Mesenchymal stem cell (in vitro differentiated cells and primary cell): ENCODE measurements at places on chromosomes 2 and 18.

DNA sequence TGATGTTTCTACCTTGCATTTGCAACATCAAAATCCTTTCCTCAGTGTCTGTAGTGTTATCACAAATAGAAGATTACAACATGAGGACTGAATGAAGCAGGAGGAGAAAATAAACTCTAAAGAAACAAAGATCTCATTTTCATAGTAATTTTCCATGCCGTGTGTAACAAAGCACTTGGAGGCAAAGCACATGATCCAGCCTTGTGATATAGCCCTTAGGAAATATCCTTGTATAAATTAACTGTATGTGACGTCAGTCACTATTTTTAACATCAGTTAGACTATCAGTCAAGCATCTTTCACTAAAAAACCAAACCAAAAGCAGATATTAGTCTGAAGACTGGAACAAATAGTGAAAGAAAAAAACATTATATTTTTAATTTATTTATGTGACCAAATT is 492.1 kb upstream of the CNTNAP5 start:
- no peak overlapping the region for H3K27ac ChIP-seq
- DNase-seq, result peak; percentile 66
- no peak overlapping the region for H3K4me3 ChIP-seq
- H3K36me3 ChIP-seq, result no peaks in the 10 kb centered on the region
- no peaks in the 10 kb centered on the region for H3K4me1 ChIP-seq

GRCh38 chr18:2587788-2588187 is 16.4 kb downstream of the NDC80 start:
- DNase-seq, result no peak
- no peak overlapping the region for H3K27ac ChIP-seq
- no peak overlapping the region for H3K4me3 ChIP-seq
- peaks cover 1% of the 10 kb centered on the region for H3K4me1 ChIP-seq
- no peaks in the 10 kb centered on the region for H3K27me3 ChIP-seq
- H3K36me3 ChIP-seq, result no peaks in the 10 kb centered on the region

- no peaks in the 10 kb centered on the region for H3K27me3 ChIP-seq
- no peaks in the 10 kb centered on the region for H3K36me3 ChIP-seq
- no peaks in the 10 kb centered on the region for H3K4me1 ChIP-seq
- no peak for DNase-seq
Measured at GRCh38 chr2:28055325-28055970, 164.9 kb downstream of the BABAM2 start.

GRCh38 chr2:146597291-146597690 is 1247.5 kb upstream of the ACVR2A start:
- no peak overlapping the region for H3K27ac ChIP-seq
- H3K4me1 ChIP-seq, result no peaks in the 10 kb centered on the region
- no peak overlapping the region for H3K4me3 ChIP-seq

GRCh38 chr2:200399046-200399445 is 92.6 kb downstream of the SPATS2L start:
- no peaks in the 10 kb centered on the region for H3K27me3 ChIP-seq
- H3K36me3 ChIP-seq, result no peaks in the 10 kb centered on the region

DNA sequence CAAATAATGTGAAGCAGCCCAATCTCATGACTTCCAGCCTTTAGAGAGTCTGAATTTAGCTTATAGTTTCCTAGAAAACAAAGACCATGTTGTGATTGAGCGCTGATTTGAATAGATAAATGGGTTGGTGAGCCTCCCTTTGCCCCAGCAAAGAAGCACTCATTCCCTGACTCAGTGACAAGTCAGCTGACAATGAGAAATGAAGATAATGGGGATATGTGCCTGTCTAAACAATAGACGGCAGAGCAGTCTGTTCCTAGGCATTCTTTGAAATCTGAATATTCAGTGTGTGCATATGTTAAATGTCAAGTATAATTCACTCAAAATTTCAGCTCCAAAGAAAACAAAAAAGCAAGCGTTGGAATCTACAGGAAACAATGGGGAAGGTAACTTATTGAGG is 34.8 kb upstream of the LINC00305 start:
- no peak for DNase-seq
- no peaks in the 10 kb centered on the region for H3K4me1 ChIP-seq
- H3K36me3 ChIP-seq, result no peaks in the 10 kb centered on the region

- H3K4me3 ChIP-seq, result no peak overlapping the region
- no peaks in the 10 kb centered on the region for H3K36me3 ChIP-seq
Measured at GRCh38 chr2:150426724-150427123, 60.7 kb downstream of the RND3 start.

- no peaks in the 10 kb centered on the region for H3K36me3 ChIP-seq
- DNase-seq, result peak; percentile 90
Measured at GRCh38 chr2:30113617-30114293, 33.1 kb upstream of the YPEL5 start.

- no peak overlapping the region for H3K27ac ChIP-seq
- H3K4me3 ChIP-seq, result peak overlapping the region; percentile 9
- no peak for DNase-seq
- no peaks in the 10 kb centered on the region for H3K36me3 ChIP-seq
Measured at GRCh38 chr18:62037012-62037742, 144.4 kb upstream of the RNF152 start.

GRCh38 chr2:102187496-102188150 is 800 bp downstream of the IL1RL2 start:
- no peaks in the 10 kb centered on the region for H3K4me1 ChIP-seq
- peak overlapping the region; percentile 78 for H3K4me3 ChIP-seq
- no peak overlapping the region for H3K27ac ChIP-seq
- H3K36me3 ChIP-seq, result no peaks in the 10 kb centered on the region
- H3K27me3 ChIP-seq, result no peaks in the 10 kb centered on the region
- no peak for DNase-seq

DNA sequence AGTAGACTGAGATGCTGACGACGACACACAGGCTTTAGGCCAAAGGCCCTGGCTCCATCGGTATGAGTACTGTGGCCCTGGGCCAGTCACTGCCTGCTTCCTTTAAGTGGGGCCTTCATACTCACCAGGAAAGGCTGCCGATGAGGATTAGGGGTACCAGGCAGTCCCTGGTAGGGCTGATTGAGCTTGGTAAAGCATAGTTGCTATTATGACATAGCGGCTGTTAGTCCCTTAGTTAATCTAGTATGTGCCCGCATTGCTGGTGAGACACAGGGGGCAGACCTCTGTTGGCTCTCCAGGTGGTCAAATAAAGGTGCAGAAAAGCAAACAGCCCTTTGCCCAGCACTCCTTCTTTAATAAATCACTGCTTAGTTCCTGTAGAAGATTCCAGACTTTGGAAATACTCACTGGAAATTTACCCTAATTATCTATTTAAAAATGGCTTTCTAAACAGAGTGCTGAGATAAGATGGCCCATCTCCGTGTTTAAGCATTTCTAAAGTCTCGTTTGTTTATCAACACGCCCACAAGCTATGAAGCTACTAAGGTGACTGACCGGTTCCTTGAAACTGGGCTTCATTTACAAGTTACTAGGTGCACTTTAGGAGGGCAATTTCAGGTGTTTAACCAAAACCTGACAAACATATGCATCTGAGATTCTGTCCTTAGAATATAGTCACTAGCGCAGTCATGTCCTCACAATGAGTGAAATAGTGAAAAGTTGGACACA is 8.7 kb upstream of the BIN1 start:
- H3K36me3 ChIP-seq, result no peaks in the 10 kb centered on the region
- peaks cover 2% of the 10 kb centered on the region for H3K4me1 ChIP-seq
- DNase-seq, result no peak
- H3K27me3 ChIP-seq, result no peaks in the 10 kb centered on the region
- H3K4me3 ChIP-seq, result no peak overlapping the region

GRCh38 chr18:74631623-74632350 is 34.1 kb downstream of the ZNF407 start:
- H3K36me3 ChIP-seq, result peaks cover 14% of the 10 kb centered on the region
- no peak overlapping the region for H3K4me3 ChIP-seq
- H3K27ac ChIP-seq, result no peak overlapping the region
- DNase-seq, result peak; percentile 79
- peaks cover 2% of the 10 kb centered on the region for H3K4me1 ChIP-seq

- H3K36me3 ChIP-seq, result no peaks in the 10 kb centered on the region
- H3K4me1 ChIP-seq, result peaks cover 12% of the 10 kb centered on the region
- H3K27ac ChIP-seq, result no peak overlapping the region
- peaks cover 53% of the 10 kb centered on the region for H3K27me3 ChIP-seq
Measured at GRCh38 chr2:15799432-15799827, 140.9 kb upstream of the MYCN start.

- H3K27me3 ChIP-seq, result peaks cover 26% of the 10 kb centered on the region
- no peak within 1 kb of the TSS for H3K4me3 ChIP-seq
- H3K4me1 ChIP-seq, result peaks cover 6% of the 10 kb centered on the region
- no peaks in the 10 kb centered on the region for H3K36me3 ChIP-seq
Measured at GRCh38 chr2:124025171-124025580, at the start of gene CNTNAP5. Gene CNTNAP5 (plus strand): TSS chr2:124025287. CDS start chr2:124025651, 364 bp downstream.

GRCh38 chr2:176004934-176005333 is 2.9 kb upstream of the LNPK start:
- no peak overlapping the region for H3K4me3 ChIP-seq
- DNase-seq, result no peak
- no peaks in the 10 kb centered on the region for H3K27me3 ChIP-seq
- H3K4me1 ChIP-seq, result peaks cover 3% of the 10 kb centered on the region
- H3K36me3 ChIP-seq, result no peaks in the 10 kb centered on the region

- H3K4me1 ChIP-seq, result peaks cover 1% of the 10 kb centered on the region
- H3K36me3 ChIP-seq, result no peaks in the 10 kb centered on the region
- no peak for DNase-seq
- no peaks in the 10 kb centered on the region for H3K27me3 ChIP-seq
- no peak overlapping the region for H3K4me3 ChIP-seq
- no peak overlapping the region for H3K27ac ChIP-seq
Measured at GRCh38 chr2:164993287-164994016, 38.1 kb upstream of the SLC38A11 start.

DNA sequence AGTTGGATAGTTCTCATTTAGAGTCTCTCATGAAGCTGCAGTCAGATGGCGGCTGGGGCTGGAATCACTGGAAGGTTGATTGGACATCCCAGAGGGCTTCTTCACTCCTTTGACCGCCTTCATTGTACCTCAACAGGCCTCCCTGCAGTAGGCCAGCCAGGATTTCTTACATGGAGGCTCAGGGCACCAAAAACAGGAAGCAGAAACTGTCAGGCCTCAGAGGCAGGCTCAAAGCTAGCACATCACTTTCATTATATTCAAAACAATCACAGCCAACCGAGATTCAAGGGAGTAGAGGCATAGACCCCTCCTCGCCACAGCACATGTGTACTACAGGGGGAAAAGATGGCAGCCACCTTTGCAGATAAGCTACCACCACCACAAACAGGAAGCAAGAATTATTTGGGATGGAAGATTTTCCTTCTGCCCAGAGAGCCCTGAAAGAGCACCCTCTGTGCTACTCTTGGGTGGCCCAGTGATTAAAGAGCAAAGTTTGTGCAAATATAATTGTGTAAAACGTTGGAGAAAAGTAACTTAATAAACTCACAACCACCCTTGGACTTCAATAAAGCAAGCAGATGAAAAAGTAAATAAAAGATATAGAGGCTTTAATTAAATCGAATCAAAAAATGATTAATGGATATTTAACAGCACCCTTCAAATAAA is 155.3 kb downstream of the GFPT1 start:
- H3K4me1 ChIP-seq, result no peaks in the 10 kb centered on the region
- no peak for DNase-seq
- H3K27me3 ChIP-seq, result no peaks in the 10 kb centered on the region
- H3K36me3 ChIP-seq, result no peaks in the 10 kb centered on the region
- H3K4me3 ChIP-seq, result no peak overlapping the region

- no peak for DNase-seq
- H3K4me3 ChIP-seq, result no peak overlapping the region
- H3K4me1 ChIP-seq, result no peaks in the 10 kb centered on the region
- no peak overlapping the region for H3K27ac ChIP-seq
Measured at GRCh38 chr2:219199470-219200211, 6.9 kb upstream of the ZFAND2B start.

- DNase-seq, result no peak
- peaks cover 2% of the 10 kb centered on the region for H3K4me1 ChIP-seq
- H3K4me3 ChIP-seq, result no peak overlapping the region
- no peak overlapping the region for H3K27ac ChIP-seq
- no peaks in the 10 kb centered on the region for H3K36me3 ChIP-seq
Measured at GRCh38 chr2:221335219-221335752, 236.8 kb downstream of the EPHA4 start.

- no peak for DNase-seq
- no peak overlapping the region for H3K4me3 ChIP-seq
- H3K27me3 ChIP-seq, result peaks cover 37% of the 10 kb centered on the region
Measured at GRCh38 chr18:24795129-24795528, 334.7 kb downstream of the HRH4 start.

DNA sequence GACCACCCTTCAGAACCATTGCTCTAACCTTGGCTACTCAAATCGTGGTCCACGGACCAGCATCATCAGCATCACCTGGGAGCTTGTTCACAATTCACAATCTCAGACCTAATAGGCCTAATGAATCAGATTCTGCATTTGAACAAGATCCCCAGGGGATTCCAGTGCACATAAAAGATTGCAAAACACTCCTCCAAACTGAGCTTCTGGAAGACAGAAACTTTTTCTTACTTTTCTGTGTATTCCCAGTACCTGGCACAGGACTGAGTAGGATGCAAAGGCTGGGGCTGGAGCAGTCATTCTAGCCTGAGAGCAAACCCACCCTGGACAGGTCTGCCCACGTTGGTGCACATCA is 115.1 kb upstream of the COPS8 start:
- no peaks in the 10 kb centered on the region for H3K4me1 ChIP-seq
- H3K27ac ChIP-seq, result no peak overlapping the region
- no peaks in the 10 kb centered on the region for H3K36me3 ChIP-seq
- DNase-seq, result no peak
- no peaks in the 10 kb centered on the region for H3K27me3 ChIP-seq

DNA sequence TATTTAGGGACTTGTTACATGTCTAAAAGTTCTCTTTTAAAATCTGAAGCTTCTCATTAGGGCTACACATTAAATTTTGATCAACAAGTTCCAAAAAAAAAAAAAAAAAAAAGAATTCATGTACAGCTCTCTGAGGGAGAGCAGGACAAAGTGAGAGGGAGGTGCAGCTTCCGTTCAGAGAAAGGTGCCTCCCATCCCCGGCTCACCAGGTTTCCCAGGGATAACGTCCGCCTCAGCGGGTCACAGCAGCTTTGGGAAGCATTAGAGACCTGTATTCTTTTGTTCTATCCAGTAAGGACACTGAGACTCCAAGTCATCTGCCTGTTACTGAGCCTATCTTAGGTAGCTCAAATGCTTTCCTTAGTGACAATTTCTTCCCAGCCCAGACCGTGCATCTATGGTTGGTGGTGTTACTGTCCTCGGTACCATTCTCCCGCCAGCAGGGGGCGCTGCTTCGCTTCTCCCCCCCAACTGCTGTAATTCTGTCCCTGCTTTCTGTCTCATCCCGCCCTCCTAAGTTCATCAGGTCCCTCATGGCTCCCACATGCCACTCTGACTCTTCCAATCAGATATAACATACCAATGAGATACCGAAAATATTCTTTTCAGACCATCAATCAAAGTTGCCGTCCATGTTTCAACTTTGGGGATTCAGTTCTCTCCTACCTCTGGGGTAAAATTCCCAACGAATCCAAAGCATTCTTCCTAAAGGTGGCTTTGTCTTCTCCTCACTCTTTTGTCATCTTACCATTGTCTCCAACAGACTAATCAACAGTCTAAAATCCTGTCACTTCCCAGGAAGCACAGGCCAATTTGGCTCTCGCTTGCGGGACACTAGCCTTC is 466.5 kb downstream of the METTL4 start:
- no peak overlapping the region for H3K4me3 ChIP-seq
- no peaks in the 10 kb centered on the region for H3K27me3 ChIP-seq
- peak; percentile 33 for DNase-seq
- no peaks in the 10 kb centered on the region for H3K36me3 ChIP-seq
- H3K4me1 ChIP-seq, result no peaks in the 10 kb centered on the region

GRCh38 chr2:82023710-82024109 is 1719.2 kb upstream of the LRRTM1 start:
- H3K27ac ChIP-seq, result no peak overlapping the region
- no peaks in the 10 kb centered on the region for H3K36me3 ChIP-seq
- no peak overlapping the region for H3K4me3 ChIP-seq
- H3K4me1 ChIP-seq, result no peaks in the 10 kb centered on the region
- H3K27me3 ChIP-seq, result no peaks in the 10 kb centered on the region
- no peak for DNase-seq
